ENCODE measurements at places on chromosomes 3 and 15.

DNA sequence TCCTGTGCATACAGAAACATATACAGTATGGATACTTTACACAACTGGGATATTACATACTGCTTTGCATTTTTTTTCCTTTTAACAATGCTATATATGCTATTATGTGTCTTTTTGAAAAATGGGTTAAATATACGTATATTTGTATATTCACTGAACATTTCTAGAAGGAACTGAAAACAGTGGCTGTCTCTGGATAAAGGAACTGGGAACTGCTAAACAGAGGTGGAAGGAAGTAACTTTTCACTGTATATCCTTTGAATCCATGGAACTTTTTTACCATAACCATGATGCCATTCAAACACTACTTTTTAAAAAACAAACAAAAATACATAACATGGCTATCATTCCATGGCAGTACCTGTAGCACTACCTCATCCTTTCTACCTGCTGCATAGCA is 1.8 kb downstream of the MTFMT start:
- DNase-seq = no peak

DNA sequence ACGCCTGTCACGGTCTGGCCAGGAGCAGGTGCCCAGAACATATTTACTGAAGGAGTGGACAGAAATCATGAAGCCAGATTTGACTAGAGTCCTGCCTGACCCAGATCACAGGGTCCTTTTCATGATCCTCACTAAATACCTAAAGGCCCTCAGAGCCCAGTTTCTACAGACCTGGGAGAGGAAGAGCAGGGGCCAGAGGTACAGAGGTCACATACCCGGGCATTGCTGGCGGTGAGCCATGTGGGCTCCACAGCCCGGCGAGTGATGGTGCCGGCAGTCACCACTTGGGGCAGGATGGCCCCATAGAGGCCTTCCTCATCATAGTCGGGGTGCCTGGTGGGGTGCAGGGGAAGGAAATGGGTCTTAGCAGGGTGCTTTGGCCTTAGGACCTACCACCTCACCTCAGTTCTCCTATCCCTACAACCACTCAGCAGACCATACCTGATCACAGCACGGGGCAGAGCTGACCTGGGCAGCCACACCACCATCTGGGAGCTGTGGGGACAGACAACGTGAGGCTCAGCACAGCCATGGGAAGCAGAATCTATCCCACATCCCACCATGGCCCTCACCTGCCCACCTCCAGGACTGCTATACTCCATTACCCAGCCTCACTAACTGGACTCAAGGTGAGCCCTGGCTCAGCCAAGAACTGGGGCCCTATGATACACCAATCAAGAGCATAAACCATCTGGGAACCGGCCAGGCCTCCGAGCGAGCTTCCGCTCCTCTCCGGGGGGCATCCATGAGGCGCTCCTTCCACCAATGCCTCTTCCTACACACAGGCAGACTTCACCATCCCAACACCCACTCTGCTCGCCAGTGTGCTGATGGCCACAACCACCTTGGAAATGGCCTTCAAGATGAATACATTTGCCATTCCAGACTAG is 12.9 kb downstream of the POLG start:
- no peak for DNase-seq

DNA sequence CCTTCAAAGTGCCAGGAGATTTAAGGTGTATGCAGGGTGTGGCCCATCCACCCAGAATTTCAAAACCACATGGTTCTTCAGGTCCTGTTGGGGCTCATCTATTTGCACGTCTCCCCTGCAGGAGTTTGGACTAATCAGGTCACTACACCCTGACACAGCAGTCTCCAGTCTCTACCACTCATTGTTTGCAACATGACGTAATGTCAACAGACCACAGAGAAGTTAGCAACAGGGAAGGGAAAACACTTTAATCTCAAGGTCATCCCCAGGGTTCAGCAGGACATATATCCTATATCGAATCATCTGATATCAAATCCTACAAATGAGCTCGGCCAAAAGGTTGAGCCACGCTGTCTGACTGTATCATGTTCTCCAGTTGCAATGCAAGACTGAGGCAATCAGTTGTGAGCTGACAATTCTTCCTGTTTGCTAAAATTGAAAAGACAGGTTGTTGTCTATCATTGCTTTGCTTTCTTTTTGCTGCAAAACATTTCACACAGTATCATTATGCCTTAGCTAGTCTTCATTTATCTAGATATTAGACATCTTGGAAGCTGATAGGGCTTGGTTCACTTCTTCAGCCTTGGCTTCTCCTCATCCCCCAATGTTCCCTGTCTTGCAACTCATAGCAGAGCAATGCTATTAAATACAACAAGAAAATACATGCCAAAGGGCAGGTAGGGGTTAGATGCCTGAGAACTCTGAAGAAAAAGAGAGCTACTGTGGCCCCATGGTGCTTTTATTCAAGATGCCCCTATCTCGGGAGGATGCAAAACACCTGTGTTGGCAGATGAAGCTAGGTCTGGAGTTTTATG is 13.4 kb upstream of the LEKR1 start:
- no peak for DNase-seq

GRCh38 chr3:148366743-148367410 is 330.8 kb upstream of the AGTR1 start:
- DNase-seq = no peak

GRCh38 chr3:38542401-38543298 is 46.5 kb downstream of the EXOG start:
- no peak for DNase-seq

- DNase-seq = no peak
These were observed 23.0 kb downstream of the SLC12A8 start for GRCh38 chr3:125189378-125190165.

DNA sequence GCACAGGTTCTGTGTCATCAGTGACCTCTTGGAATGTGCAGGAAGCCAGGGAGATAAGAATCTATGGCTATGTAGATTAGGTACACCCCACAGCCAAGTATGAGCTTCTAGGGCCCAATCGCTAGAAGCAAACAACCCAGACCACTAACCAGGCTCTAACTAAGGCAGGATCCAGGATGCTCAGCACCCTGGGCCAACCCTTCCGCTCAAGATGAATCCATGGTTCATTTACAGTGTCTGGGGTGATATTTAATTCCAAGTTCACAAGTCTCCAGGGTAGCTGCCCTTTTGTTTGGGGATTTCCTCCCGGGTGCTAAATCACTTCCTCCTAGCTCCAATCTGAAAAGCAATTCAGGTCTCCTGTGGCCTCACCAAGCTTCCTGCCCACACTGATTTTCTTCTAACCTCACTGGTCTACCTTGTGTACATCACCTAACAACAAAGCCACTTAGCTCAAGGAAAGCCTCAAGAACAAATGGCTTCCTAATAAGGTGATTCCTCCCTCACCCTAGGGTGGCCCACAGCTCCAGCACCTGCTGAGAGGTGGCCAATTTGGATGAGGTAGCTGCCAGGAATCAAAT is 2.4 kb downstream of the EHD4 start:
- peak; percentile 27 for DNase-seq

- DNase-seq = peak; percentile 18
These were observed 174.0 kb upstream of the PRICKLE2 start for GRCh38 chr3:64399205-64399800.

DNA sequence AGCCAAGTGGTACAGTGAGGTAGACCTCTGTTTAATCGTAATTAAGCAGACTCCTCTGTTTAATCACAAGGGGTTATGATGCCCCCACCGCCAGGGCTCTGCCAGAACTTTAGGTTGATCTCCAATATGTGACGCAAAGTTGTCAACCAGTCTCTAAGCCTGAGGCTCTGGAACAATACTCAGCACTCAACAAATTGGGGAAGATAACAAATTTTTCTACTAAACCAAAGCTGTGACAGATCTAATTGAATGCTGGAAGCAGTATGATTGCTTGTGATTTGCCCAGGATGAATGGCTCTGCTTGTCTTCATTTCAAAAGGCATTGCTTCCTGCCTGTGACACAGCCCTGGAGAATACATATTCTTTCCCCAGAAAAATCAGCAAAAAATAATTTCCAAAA is 57.1 kb downstream of the SNTN start:
- no peak for DNase-seq

GRCh38 chr3:186680869-186681268 is 15.1 kb downstream of the HRG start:
- DNase-seq = no peak

GRCh38 chr15:96232335-96232734 is 98.2 kb upstream of the NR2F2 start:
- DNase-seq = no peak

GRCh38 chr3:120773932-120774331 is 31.4 kb downstream of the GTF2E1 start:
- no peak for DNase-seq

- no peak for DNase-seq
These were observed 48.2 kb upstream of the BOC start for GRCh38 chr3:113163152-113163551.

DNA sequence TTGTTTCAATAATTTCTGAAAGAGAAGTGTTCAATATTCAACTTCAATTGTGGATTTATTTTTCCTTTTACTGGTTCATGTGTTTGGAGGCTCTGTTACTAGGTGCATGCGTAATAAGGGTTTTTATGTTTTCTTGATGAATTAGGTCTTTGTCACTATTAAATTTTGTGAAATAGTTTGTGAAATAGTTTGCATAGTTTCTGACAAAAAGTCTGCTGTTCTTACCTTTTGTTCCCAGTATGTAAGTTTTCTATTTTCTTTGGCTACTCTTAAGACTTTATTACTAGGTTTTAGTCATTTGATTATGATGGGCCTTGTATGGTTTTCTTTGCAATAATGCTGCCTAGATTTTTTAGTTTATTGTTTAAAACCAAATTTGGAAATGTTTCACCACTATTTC is 38.0 kb downstream of the MEF2A start:
- DNase-seq = no peak

GRCh38 chr3:176147251-176147650 is 1050.0 kb downstream of the TBL1XR1 start:
- no peak for DNase-seq

- DNase-seq = no peak
These were observed 6.3 kb downstream of the DUOXA1 start for GRCh38 chr15:45123397-45123796.

GRCh38 chr15:51647128-51647562 is 24.6 kb upstream of the DMXL2 start:
- DNase-seq = no peak

- DNase-seq = no peak
These were observed 4.5 kb downstream of the OR5K2 start for GRCh38 chr3:98501863-98502576.

DNA sequence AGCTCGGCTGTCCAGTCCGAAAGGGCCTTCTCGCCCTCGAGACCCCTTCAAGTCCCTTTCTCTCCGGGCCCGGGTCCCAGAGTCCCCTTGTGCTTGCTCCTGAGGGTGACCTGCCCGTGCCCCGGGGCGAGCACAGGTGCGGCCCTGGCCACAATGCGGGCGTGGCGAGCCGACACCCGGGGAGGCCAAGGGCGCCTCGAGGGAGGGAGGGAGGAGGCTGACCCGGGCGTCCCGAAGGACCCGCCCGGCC is 810 bp upstream of the MEF2A start:
- DNase-seq = no peak

DNA sequence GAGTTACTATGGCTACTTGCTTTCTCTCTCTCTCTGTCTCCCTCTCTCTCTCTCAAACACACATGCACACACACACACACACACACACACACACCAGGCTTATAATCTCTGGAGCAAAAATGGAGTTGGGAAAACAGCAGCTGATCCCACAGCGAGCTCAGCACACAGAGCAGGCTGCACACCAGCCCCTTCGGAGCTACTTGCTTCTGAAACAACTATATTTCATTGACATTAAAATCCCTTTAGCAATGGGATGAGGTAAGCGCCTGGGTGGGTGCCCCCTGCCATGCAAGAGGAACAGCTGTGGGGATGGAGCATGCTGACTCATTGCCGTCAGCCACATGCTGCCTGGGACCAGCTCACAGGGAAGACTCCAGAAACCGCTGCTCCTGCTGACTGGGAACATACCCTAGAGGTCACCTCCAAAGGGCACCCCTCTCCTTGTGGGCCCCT is 45.7 kb downstream of the B3GNT5 start:
- no peak for DNase-seq

GRCh38 chr3:37836589-37836988 is 25.1 kb upstream of the CTDSPL start:
- no peak for DNase-seq

- no peak for DNase-seq
These were observed 210.4 kb downstream of the TP63 start for GRCh38 chr3:189841473-189842205.

- no peak for DNase-seq
These were observed 28.1 kb upstream of the CAPN3 start for GRCh38 chr15:42331235-42331634.

DNA sequence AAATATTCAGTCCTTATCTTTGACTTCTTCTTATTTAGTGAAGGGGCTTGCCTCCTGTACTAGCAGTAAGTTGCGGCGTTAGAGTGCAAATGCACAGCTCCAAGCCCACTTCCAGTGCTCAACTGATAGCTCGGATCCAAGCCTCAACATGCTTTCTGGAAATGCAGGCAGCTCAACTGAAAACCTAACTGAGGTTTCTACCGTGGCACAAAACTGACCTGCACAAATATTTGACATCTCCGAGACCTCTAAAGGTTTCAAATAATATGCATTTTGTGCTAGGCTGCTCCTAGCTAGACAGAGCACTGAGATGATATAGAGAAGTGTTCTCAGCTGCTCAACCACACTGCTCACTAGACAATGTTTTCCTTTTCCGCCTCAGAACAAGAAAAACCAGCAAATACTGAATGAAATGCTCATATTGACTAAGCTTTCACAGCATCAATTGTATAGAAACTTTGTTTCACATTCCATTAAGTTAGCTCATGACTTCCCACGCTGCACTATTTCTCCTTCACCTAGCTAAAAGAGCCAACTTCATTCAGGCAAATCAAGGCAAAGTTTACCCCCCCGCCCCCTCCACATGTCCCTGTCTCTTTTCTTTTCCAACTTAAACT is 822 bp downstream of the ZNF385D start:
- no peak for DNase-seq

DNA sequence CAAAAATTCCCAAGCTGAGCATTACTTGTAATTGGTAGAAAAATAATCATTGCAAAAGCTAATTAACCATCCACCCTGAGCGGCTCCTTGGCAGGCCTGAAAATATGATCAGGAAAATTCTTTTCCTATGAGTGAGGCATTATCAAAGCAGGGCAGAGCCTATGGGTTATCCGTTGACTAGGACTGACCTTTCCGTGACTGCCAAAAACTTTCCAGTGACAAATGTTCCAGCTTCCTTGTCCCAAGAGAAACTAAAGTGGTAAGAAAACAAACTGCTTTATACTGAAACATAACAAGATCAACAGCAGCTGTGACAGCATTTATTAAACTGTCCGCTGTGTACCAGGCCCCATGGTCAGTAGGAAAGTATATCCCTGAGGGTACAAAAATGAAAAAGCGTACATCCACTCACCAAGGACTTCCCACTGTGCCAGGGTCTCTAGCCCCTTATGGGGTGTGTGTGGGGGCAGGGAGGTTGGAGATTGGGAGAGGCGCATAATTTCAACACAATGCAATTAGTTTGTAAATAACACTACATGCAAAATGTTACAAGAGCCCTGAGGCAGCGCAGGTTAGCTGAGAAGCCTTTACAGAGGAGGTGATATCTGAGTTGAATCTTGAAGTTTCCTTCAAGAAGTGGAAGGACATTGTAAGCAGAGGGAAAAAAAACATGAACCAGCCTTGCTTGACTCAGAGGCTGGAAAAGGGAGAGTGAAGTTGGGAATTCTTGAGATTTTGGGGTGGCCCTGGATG is 8.5 kb downstream of the LIPC start:
- no peak for DNase-seq
